ENCODE measurements at places on chromosomes 12 and 14.
A peak's percentile ranks its signal among the peaks of the same experiment; 100 is the strongest.

DNA sequence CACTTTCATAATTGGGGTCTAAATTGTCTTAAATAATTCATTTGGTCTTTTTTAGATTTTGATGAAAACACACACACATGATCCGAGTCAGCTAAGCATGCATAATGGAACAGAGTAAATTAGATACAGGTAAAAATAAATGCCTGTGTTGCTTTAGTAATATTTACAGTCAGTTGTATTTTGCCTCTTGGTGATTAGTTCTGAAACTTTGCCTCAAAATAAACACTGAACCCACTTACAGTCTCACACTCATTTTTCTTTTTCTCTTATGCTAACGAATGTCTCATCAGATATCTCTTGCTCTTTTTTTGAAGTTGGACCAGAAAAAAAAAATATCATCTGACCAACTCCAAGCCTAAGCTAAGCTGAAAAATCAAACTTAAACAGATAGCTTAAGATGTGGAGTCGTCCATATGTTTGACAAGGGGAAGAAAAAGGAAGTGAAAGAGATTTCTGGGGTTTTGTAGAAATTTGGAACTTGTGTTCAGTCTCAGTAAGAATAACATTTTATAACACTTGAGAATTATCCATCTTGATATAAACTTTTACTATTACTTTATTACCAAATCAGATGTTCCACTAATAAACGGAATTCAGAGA is 592.5 kb downstream of the RPL10L start:
- DNase-seq, result no peak

GRCh38 chr14:83624541-83624940 is 1905.4 kb upstream of the FLRT2 start:
- DNase-seq, result no peak

DNA sequence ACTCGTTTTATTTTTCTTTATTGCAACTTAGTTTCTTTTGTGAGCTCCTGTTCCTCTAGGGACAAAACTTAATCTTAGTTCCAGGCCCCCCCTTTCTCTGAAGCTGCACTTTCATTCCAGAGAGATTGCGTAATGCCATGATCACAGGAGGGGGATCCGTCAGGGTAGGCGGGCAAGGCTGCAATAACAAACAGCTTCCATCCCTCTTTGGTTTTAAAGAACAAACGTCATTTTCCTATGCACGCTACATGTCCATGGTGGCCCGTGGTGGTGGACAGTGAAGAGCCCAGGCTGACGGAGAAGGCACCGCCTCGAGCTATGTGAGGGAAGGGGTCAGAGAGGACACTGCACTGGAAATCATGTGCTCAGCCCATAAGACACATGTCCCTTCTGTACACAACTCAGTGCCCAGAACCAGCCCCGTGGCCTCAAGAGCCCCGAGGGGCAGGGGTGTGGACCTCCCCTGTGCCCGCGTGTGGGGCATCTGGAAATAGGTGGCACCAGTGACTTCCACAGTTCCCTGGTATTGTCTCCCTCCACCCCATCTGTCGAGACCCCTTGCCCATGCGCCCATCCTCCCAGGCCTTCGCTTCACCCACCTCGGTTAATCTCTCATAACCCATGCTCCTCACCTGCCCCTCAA is 161.4 kb downstream of the ADGRD1 start:
- DNase-seq, result no peak

DNA sequence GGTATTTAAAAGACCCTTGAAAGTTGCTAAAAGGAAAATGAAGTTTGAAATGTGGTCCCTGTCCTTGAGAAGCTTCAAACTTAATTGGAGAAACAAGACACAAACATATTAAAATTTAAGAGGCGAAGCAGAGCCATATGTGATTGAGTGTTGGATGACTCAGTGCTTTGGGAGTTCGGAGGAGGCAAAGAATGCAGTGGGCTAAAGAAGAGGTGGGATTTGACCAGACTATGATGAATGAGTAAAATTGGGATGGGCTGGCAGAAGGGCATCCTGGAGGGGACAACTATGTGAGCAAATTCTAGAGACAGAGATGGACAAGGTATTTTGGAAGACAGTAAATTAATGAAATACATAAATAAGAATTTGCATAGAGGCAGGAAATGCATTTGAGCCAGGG is 358.6 kb downstream of the EGLN3 start:
- peak; percentile 23 for DNase-seq

DNA sequence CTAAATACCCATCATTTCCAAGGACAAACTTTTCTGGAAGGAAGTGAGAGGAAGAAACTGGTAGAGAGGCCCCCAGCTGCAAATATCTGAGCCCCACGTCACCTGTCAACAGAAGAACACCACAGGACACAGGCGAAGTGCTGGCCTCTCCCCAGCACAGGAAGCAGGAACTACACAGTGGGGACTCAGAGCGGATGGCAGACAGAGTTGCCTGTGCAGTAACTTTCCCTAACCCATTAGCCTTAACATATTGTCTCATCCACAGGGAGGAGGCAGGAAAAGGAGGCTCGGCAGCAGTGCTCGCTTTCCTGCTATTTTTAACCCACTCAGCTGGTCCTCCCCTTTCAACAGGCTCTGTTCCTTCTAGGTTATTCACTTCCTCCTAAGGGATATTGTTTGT is 111.5 kb upstream of the TMPO start:
- no peak for DNase-seq

DNA sequence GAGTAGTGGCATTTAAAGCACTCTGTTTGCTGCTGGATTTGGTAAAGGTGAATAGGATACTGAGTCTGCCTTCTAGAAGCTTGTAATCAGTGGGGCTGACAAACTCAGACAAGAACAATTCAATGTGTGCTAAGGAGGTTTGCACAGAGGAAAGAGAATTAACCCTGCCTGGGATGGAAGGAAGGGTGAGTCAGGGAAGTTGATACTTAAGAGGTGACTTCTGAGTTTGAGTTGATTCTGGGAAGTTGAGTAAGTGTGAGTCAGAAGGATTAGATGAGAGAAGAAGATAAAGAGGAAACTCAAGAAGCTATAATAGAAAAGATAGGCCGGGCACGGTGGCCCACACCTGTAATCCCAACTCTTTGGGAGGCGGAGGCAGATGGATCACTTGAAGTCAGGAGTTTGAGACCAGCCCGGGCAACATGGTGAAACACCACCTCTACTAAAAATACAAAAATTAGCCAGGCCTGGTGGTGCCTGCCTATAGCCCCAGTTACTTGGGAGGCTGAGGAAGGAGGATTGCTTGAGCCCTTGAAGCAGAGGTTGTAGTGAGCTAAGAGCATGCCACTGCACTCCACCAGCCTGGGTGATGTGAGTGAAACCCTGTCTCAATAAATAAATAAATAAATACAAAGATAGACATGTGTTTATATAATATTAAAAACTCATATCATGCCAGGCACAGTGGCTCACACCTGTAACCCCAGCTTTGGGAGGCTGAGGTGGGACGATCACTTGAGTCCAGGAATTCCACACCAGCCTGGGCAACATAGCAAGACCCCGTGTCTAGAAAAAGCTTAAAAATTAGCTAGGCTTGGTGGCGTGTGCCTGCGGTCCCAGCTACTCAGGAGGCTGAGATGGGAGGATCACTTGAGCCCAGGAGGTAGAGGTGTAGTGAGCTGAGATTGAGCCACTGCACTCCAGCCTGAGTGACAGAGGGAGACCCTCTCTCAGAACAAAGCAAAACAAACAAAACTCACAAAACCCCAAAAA is 126.8 kb upstream of the CPM start:
- DNase-seq, result peak; percentile 95

DNA sequence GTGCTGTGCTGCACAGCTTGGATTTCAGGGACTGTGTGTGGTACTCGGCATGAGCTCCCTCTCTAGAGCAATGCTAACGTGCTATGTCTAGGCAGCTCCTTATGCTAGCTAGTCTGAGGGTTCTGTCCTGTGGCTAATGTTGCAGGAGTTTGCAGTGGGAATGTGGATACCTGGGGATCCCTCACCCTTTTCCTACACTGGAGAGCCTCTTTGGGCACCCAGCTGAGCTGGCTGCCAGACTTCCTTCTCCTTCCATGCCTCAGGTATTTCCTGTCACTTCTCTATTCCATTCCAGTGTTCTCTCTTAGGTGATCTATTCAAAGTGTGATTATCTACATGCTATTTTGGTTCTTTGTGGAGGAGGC is 64.9 kb downstream of the FBXO33 start:
- DNase-seq, result no peak

DNA sequence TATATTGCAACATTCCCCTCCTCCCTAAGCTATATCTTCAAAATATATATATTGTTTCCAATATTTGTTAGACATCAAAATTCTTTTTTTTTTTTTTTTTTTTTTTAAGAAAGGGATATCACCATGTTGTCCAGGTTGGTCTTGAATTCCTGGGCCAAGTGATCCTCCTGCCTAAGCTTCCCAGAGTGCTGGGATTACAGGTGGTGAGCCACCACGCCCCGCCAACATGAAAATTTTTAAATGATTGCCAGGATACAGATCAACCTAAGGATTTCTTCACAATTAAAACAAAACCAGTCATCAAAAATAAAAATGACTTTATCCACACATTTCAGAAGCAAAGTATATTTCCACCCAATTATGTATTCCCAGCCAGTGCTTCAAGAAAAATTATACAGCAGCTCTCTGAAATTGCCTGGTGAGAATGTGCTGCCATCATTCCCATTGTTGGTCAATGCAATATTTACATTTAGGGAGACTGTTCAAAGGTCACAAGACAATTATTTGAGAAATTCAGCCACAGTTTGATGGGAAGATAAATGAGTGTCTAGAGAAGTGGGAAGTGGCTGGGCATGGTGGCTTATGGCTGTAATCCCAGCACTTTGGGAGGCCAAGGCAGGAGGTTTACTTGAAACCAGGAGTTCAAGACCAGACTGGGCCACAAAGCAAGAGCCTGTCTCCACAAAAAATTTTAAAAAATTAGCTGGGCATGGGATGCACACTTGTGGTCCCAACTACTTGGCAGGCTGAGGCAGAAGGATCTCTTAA is 141.7 kb upstream of the AMIGO2 start:
- DNase-seq, result peak; percentile 64

DNA sequence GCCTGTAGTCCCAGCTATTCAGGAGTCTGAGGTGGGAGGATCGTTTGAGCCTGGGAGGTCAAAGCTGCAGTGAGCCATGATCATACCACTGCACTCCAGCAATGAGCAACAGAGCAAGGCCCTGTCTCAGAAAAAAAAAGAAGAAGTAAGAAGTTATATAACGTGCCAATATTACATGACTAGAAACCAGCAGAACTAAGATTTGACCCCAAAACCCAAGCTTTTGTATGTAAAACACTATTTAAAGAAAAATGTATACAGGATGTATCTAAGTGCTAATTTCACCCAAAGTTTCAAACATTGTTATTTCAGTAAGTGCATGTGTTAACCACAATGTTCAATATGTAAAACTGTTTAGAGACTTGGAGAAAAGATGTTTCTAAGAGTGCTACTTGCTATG is 94.7 kb downstream of the SLC5A8 start:
- DNase-seq, result no peak

GRCh38 chr14:22872833-22873520 is 1.4 kb downstream of the LRP10 start:
- no peak for DNase-seq

GRCh38 chr12:62291864-62292760 is 31.9 kb downstream of the USP15 start:
- peak; percentile 78 for DNase-seq

- DNase-seq, result no peak
These were observed 22.0 kb upstream of the MGST1 start for GRCh38 chr12:16325426-16325825.

- no peak for DNase-seq
These were observed 2.7 kb upstream of the LAG3 start for GRCh38 chr12:6769666-6770065.

- no peak for DNase-seq
These were observed 82.5 kb downstream of the MED13L start for GRCh38 chr12:116194935-116195431.

- no peak for DNase-seq
These were observed 127.3 kb downstream of the SLC6A15 start for GRCh38 chr12:84785281-84785680.

GRCh38 chr12:121626853-121627640 is 717 bp downstream of the ORAI1 start:
- peak; percentile 70 for DNase-seq

- DNase-seq, result peak; percentile 32
These were observed 510.4 kb downstream of the SLC16A7 start for GRCh38 chr12:60106214-60106613.

GRCh38 chr12:115799610-115800009 is 477.9 kb downstream of the MED13L start:
- DNase-seq, result peak; percentile 9

- no peak for DNase-seq
These were observed 136.5 kb upstream of the VRK1 start for GRCh38 chr14:96660667-96661066.

- DNase-seq, result peak; percentile 97
These were observed 9.8 kb downstream of the NTF3 start for GRCh38 chr12:5441497-5442236.

- DNase-seq, result peak; percentile 57
These were observed 19.6 kb downstream of the POMT2 start for GRCh38 chr14:77301103-77301502.

GRCh38 chr14:47567273-47567672 is 108.1 kb downstream of the MDGA2 start:
- DNase-seq, result no peak

- DNase-seq, result no peak
These were observed 65.6 kb upstream of the CNOT2 start for GRCh38 chr12:70177631-70178030.

DNA sequence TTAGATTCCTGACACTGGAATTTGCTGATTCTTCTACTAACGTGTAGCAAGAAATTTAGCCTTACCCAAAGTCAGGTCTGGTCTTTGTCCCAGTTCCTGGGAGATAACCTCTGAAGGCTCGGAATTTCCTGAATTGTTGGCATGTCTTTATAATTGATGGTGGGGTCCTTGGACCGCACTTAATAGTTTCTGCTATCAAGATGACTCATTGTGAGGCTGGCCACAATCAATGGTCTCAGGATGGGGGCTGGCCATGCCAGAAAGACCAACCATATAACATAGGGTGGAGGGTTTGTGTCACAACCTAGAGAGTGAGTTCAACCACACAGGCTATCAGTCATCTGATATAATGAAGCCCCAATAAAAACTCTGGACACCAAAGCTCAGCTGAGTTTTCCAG is 259.7 kb downstream of the DAD1 start:
- no peak for DNase-seq

GRCh38 chr12:117054279-117054678 is 44.9 kb downstream of the TESC start:
- no peak for DNase-seq

DNA sequence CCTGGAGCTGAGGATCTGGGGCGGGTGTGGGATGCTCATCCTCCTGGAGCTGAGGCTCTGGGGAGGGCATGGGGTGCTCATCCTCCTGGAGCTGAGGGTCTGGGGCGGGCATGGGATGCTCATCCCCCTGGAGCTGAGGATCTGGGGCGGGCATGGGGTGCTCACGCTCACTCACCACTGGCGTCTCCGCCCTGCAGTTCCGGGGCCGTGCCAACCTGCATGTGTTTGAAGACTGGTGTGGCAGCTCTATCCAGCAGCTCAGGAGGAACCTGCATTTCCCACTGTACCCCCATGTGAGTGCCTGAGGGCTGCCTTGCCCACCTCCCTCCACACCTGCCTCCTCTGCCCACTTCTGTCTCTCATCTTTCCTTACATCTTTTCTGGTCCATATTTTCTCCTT is 84.4 kb downstream of the B4GALNT3 start:
- no peak for DNase-seq

Data from M059J (cell line).